ENCODE measurements at places on chromosomes 2 and 18.

DNA sequence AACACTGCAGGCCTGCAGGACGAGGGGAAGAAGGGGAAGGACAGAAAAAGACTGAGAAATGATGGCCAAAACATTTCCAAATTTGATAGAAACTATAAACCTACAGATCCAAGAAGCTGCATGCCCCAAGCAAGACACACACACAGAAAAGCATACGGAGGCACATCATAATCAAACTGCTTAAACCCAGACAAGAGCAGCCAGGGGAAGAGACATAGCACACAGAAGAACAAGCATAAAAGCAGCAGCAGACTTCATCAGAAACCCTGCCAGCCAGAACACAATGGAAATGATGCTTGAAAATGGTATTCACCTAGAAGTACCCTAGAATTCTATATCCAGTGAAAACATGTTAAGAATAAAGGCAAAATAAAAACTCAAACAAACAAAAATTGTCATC lies 57.2 kb upstream of the RNU4ATAC start:
- DNase-seq: no peak

DNA sequence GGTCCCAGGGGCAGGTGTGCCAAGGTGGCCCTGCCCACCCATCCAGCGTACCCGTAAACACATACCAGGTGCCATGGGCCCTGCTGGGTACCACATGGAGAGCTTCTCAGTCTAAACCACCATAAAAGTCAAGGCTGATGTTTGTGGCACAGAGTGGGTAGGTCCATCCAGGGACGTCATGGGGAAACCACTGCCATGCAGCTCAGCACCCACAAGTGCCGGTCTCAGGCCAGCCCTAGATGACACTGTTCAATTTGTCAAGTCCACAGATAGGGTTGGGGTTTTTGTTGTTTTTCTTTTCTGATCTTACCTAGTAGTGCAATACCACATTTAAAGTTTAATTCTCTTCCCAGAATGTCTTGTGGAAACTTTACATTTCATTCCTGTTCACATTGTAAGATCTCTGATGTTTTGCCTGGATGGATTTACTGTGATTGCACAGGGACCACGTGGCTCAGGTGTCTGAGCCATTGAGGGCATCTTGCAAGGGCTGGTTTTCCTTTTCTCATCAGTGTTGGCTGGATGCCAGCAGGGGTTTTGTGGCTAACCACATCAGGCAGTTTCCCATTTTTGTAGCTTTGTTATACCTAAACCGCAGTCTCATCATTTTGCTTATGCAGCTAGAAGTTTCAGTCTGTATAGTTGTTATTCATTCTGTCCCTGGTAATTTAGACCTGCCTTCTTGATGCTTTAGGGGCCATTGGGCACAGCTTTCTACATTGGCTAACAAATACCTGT lies 64.7 kb downstream of the STK25 start:
- DNase-seq: no peak

DNA sequence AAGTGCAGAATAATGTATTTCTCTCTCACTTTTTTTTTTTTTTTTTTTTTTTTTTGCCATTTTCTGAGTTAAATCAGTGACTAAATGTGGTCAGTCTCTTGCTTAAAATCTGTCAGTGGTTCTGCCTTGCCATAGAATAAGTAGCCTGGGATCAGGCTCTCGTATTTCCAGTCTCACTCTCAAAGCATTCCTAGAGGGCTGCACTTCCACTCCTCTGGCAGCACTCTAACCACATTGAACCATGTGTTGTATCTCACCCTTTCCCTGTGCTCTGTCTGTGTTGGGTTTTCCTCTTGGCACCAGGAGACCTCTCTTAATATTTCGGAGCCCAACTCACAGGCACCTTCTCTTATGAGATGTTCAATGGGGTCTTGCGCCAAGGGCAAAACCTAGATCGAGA lies 304.4 kb downstream of the CTNNA2 start:
- DNase-seq: no peak

- DNase-seq: no peak
Measured at GRCh38 chr18:10265560-10266333, 188.7 kb upstream of the APCDD1 start.

DNA sequence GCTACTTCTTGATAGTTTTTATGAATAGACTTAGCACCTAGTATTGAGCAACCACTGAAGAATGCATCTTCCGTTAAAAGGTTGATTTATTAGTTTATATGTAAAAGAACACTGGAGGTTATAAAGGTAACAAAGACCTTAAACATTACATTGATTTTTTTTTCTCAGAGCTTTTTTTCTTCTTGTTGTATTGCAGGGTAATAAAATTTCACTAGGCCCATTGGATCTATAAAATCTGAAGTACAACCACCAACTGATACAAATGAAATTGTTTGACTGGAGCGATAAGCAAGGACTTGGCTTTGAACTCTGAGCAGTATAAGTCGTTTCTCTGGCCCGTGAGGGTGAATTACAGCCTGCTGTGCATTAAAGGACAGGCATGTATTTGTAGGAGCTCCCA lies 344.0 kb downstream of the LRRTM1 start:
- DNase-seq: no peak

- no peak for DNase-seq
Measured at GRCh38 chr18:46832849-46833248, 76.0 kb upstream of the ST8SIA5 start.

- DNase-seq: no peak
Measured at GRCh38 chr2:16059393-16060016, 119.2 kb downstream of the MYCN start.

DNA sequence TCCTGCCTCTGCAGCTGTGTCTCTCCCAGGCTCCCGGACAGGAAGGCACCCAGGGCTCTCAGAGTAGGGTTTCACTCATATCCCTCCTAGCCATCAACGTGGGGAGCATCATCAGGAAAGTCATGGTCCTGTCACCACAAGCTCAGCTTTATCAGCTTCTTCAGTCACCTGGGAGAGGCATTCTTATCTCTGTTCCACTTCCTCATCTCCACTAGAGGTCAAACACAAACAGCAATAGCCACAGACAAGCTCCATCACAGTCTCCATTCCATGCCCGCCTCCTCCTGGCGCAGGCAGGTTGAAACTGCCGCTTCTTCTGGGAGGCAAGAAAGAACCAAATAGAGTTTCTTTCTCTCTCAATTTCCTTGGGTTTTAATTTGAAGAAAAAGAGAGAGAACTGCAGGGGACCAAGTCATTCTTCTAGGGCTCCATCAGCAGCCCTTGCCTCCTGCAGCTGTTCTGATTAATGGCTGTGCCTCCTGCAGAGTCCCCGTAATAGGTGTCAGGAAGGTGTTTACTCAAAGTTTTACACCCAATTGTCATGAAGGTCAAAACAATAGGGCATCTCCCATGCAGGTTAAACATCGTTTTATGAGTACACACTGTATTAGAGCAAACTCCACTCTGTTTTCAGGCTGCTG lies 377.9 kb downstream of the TMEM182 start:
- no peak for DNase-seq

GRCh38 chr2:88131201-88131998 lies 3.5 kb upstream of the FABP1 start:
- DNase-seq: no peak

GRCh38 chr2:116917196-116917595 lies 897.3 kb upstream of the DDX18 start:
- DNase-seq: no peak

DNA sequence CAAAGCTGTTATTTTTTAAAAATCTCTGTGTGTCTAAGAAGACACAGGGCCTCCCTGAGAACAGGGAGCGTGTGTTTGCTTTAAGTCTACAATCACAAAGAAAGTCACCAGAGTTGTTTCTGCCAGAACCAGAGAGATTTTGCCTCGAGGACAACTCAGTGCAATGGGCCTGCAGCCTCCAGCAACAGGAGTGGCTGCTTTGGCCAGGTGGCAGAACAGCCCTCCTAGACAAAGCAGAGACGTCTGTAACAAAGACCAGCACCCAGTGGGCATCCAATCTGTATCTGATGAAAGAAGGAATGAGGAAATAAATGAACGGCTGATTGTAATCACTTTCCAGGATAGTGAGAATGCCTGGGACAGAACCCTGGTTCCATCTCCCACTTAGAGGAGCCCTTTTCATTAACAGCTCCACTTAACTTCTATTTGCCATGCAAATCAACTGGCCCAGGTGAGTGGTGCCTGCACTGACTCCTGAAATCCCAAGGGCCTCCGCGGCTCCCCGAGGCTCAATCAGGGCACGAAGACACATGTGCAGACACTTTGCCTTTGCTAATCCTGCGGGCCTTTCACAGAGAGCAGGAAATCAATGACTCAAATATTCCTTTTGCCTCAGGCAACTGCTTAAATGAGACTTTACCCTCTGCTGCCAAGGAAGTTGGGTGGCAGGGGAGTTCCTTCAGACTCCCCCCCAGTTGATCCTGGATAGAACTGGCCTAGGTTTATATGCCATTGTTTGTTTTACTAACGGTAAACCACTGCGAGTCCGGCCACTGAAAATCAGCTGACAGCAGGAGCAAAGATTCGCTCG lies 146.5 kb downstream of the CABLES1 start:
- DNase-seq: no peak

GRCh38 chr2:45851576-45852304 lies 200.3 kb downstream of the PRKCE start:
- DNase-seq: no peak

- DNase-seq: no peak
Measured at GRCh38 chr2:88350331-88351248, 101.9 kb downstream of the FOXI3 start.

DNA sequence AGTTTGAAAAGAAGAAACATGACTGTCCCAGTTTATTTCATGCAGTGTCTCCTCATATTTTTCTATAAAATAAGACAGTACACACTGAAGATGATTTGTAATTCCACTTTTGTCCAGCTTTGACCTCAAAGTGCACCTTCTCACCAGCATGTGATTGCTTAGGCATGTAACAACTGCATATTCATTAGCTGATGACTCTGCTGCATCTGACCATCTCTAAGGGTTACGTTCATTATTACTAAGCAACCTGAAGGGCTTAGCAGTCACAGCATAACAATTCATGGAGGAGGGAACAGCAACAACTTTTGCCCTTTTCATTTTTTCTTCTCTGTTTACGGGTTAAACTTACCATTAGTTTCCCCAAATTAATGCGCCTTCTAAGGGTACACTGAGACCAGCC lies 330.6 kb upstream of the PIK3C3 start:
- DNase-seq: no peak

- no peak for DNase-seq
Measured at GRCh38 chr2:54767921-54768320, 44.5 kb downstream of the EML6 start.

DNA sequence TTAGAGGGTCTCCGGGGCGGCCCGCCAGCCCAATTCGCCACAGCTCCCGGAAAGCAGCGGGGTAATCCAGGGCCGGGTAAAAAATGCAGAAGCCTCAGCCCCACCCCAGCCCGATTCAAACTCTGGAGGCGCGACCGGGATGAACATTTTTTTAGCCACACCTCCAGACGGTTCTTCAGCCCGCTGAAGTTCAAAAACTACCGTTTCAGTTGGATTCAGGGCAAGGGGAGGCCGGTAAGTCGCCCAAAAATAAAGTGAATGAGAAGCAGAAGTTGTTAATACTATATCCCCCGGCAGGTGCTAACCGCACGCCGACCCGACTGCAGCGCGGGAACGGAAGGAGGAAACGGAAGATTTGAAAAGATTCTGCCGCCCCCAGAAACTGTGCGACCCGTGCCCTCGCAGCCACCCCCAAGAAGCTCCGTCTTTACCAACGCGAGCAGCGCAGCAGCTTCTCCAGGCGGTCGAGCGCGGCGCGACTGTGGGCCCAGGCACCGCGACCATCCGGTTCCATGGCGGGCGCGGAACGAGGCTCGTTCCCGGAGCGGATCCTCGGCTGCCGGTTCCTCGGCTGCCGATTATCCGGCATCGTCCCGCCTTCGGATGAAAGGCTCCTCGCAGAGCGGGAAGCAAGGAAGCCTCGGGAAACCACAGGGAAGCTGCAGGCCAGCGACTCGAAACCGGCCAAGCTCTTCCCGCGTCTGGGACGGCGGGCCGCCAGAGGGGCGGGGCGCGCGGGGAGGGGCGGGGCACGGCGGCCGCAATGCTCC lies at the start of gene BARD1:
TSS of gene BARD1 (minus strand) at position 703 of the 770 bp plus-strand sequence. CDS start at position 589, 114 bp downstream.
- peak; percentile 84 for DNase-seq

- DNase-seq: no peak
Measured at GRCh38 chr18:13616041-13616440, 110.3 kb downstream of the FAM210A start.

DNA sequence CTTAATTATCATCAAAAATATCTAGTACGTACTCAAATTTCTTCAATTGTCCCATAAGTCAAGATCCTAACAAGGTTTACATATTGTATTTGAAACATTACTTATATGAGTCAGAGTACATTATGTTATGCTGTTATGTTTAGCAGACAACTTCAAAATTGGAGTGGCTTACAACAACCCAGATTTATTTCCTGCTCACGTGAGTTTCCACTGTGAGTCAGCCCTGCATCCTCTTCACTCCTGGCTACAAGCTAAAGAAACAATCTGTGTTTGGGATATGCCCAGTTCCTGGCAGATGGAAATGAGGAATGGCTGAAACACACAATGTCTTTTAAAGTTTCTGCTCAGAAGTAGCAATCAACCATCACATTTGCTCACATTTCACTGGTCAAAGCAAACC lies 31.5 kb upstream of the TANC1 start:
- no peak for DNase-seq

DNA sequence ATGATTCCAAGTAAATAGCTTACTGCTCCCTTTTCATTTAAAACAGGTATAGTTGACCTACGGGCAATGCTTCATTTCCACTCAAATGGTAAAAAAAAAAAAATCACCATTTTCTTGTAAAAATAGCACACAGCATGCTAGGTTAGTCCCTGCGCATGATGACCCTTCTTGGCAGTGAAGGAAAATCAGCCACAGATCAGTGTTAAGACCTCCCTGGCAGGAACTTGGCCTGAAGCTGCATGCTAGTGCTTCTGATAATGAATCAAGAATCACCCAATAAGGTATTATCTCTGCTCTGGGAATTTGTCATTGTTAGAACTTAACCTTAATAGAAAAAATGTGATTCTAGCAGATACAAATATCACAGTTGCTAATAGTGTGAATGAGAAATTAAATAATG lies 166.3 kb downstream of the RAB3GAP1 start:
- no peak for DNase-seq

DNA sequence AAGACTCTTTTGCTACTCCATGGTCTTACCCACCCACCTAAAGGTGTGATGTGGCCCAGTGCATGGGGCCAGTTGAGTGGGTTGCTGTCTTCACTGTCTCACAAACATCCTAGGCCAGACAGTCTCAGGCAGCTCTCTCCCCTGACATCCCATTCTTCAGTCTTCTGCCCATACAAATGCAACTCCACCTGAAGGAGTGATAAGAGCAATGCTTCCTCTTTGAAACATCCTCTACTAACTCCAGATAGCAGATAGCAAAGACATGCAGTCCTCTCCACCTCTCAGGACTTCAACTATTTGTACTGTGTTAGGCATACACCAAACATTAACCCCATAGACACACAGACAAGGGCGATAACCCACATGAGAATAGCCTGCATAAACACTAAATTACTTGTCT lies 71.3 kb downstream of the MTHFD2 start:
- DNase-seq: no peak

- DNase-seq: no peak
Measured at GRCh38 chr2:241379481-241380480, 23.7 kb downstream of the FARP2 start.

Data from right forelimb (tissue), 1 donor.